ENCODE measurements at places on chromosomes 4 and X. TPM values are rescaled to one million over a fixed set of nuclear protein-coding genes. Genes with fewer than 3 reads are reported as not detected.

DNA sequence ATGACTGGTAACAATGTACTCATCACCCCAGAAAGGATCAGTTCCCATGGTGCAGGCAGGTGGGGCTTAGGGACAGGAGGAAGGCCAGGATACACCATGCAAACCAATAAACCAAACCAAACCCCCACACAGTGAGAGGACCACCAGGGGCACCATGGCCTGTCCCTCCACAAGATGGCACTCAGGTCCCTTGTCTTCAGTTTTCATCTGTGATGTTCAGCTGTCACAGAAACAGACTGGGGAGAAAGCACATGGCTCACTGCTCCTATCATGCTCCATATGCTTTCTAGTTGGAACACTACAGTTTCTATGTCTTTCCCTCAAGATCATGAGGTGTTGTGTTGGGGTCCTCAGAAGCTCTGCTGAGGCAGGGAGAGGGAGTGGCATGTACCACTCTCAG lies 10.1 kb downstream of the HS3ST1 start:
- H3K4me1 ChIP-seq, result no peaks in the 10 kb centered on the region
- H3K4me3 ChIP-seq, result no peak overlapping the region
- H3K36me3 ChIP-seq, result no peaks in the 10 kb centered on the region
- no peak overlapping the region for H3K27ac ChIP-seq

- H3K27me3 ChIP-seq, result no peaks in the 10 kb centered on the region
- H3K36me3 ChIP-seq, result no peaks in the 10 kb centered on the region
- H3K4me1 ChIP-seq, result no peaks in the 10 kb centered on the region
- no peak for DNase-seq
- H3K27ac ChIP-seq, result no peak overlapping the region
- H3K4me3 ChIP-seq, result no peak overlapping the region
Measured at GRCh38 chrX:130285710-130286109, 17.0 kb upstream of the ZNF280C start.

DNA sequence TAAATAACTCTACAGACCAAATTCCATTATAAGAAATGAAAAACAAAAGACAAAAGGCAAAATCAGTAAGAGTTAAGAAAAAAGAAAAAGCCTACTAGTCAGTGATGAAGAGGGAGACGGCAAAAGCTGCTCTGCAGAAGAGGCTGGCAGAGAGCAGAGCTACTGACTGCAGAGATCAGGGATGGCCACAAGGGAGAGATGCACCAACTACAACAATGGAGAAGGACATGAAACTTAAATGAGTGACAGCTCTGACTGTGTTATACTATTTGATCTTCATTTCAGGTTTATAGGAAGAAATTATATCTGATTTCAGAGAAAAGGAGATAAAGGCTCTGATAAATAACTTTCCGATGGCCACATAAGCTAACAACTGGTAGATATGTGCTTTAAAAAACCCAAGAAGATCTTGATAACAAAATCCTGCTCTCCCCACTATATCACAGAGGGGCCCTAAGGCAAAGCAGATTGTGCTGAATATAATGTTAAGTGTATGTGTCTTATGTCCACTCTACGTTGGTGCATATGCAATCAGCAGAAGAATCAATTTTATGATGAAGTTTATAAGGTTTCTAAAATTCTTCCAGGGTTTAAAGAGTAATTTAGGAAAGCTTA lies 58.4 kb upstream of the COX18 start:
- no peaks in the 10 kb centered on the region for H3K4me1 ChIP-seq
- no peaks in the 10 kb centered on the region for H3K27me3 ChIP-seq
- peaks cover 19% of the 10 kb centered on the region for H3K36me3 ChIP-seq
- no peak overlapping the region for H3K4me3 ChIP-seq

DNA sequence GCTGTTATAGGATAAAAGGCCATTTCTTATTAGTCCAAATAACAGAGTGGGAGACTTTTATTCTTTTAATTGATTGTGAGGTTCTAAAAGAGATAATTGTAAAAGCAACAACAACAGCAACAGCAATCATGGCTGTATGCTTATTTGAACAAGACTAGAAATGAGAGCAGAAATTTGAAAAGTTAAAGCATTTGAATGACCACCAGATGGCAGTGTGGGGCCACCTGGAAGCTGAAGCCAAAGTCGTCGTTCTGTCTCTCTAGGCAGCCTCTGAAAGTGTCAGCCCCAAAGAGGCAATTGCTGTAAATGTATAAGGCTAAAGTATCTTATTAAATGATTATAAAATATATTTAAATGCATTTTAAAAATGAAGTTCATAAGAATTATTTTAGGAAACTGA lies 42.2 kb downstream of the SH2D1A start:
- H3K36me3 ChIP-seq, result no peaks in the 10 kb centered on the region
- no peak overlapping the region for H3K27ac ChIP-seq
- H3K27me3 ChIP-seq, result no peaks in the 10 kb centered on the region
- DNase-seq, result peak; percentile 56

DNA sequence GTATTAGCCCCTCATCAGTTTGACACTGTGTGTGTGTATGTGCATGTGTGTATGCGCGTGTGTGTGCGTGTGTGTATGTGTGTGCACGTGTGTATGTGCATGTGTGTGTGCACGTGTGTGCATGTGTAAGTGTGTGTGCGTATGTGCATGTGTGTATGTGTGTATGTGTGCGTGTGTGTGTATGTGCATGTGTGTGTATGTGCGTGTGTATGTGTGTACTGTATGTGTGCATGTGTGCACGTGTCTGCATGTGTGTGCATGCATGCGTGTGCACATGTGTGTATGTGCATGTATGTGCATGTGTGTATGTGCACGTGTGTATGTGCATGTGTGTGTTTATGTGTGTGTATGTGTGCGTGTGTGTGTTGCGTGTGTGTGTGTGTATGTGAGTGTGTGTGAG lies 31.1 kb upstream of the MXRA5 start:
- H3K36me3 ChIP-seq, result no peaks in the 10 kb centered on the region
- DNase-seq, result no peak
- H3K4me1 ChIP-seq, result no peaks in the 10 kb centered on the region
- no peaks in the 10 kb centered on the region for H3K27me3 ChIP-seq

- no peak within 1 kb of the TSS for H3K27ac ChIP-seq
- DNase-seq, result peak; percentile 41
- H3K36me3 ChIP-seq, result no peaks in the 10 kb centered on the region
Measured at GRCh38 chr4:140568507-140569306, at the start of gene UCP1. Gene UCP1 (minus strand): TSS chr4:140568961. CDS start chr4:140568729, 232 bp downstream.

DNA sequence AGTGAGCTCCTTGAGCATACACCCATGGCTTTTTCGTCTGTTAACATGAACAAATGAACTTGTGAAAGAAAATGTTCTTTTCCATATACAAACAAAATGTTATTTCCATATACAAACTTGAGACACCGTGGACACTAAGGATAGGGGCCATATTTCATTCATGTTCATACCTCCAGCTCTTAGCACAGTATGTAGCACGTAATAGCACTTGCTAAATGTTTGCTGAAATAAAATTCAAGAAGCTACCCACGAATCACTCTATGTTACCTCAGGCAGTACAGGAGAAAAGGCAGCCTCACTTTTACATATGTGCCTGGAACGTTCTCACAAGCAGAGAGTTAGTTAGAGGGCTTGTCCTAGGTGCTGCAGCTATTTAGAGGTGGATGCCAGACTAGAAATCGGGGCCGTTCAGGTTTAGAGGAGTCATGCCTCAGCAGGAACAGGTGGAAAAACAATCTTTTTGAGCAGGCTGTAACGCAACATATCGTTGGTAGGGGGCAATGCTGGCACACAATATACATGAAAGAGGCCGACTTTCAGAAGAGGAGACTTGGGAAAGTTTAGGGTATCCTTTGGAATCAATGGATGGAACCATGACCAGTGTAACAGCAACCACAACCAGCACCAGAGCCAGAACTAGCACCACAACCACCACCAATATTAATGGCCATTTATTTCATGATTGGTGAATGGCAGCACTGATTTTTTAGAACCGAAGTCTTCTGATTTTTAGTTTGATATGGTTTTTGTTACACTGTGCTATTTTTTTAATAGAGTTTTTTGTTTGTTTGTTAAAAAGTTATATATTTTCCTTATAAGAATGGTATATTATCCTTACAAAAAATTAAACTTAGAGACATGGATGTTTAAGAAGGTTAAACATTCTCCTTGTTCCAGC lies 14.8 kb upstream of the PAQR3 start:
- DNase-seq, result no peak
- H3K4me3 ChIP-seq, result no peak overlapping the region
- H3K4me1 ChIP-seq, result no peaks in the 10 kb centered on the region

DNA sequence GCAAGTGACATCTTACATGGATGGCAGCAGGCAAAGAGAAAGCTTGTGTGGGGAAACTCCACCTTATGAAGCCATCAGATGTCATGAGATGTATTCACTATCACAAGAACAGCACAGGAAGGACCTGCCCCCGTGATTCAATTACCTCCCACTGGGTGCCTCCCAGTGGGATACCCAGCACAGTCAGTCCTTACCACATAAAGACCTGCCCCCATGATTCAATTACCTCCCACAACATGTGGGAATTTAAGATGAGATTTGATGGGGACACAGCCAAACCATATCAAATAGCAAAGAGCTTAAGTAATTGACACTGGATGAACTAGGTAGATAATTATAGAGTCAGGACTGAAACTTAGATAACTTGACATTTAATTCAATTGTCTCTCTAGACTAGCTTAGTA lies 85.6 kb downstream of the SLIT2 start:
- DNase-seq, result no peak
- no peaks in the 10 kb centered on the region for H3K4me1 ChIP-seq
- no peaks in the 10 kb centered on the region for H3K27me3 ChIP-seq
- no peaks in the 10 kb centered on the region for H3K36me3 ChIP-seq

DNA sequence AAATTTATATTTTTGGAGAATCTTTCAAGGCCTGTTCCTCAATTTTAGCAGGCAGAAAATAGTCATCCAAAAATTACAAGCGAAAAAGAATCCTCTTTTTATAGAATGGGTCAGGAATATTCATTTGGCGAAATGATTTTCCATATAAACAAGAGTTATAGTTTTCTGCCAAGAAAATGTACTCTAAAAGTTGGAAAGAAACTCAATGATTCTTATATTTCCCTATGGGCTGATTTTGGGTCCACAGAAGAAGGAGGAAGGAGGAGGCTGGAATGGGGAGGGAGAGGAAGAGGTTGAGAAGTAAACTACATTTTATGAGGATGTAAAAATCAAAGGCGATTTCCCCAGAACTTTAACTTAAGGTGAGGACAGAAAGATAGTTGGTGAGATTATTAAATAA lies 159.3 kb downstream of the DCAF12L1 start:
- H3K27ac ChIP-seq, result no peak overlapping the region
- H3K4me3 ChIP-seq, result no peak overlapping the region
- no peaks in the 10 kb centered on the region for H3K27me3 ChIP-seq
- no peaks in the 10 kb centered on the region for H3K4me1 ChIP-seq
- no peaks in the 10 kb centered on the region for H3K36me3 ChIP-seq
- no peak for DNase-seq

DNA sequence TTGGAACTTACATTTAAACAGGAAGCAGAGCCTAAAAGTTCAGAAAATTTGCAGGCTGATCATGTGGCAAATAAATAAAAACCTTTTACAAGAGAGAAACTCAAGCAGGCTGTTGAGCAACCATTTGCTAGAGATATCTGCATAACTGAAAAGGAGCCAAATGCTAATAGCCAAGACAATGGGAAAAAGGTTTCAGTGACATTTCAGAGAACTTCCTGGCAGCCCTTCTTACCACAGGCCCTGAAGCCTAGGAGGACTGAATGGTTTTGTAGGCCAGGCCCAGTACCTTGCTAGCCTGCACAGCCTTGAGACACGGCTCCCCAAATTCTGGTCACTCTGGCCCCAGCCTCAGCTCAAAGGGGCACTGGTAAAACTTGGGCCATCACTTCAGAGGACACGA lies 945.1 kb downstream of the ADGRL3 start:
- no peaks in the 10 kb centered on the region for H3K4me1 ChIP-seq
- no peaks in the 10 kb centered on the region for H3K27me3 ChIP-seq
- no peak overlapping the region for H3K27ac ChIP-seq
- no peaks in the 10 kb centered on the region for H3K36me3 ChIP-seq
- no peak for DNase-seq

DNA sequence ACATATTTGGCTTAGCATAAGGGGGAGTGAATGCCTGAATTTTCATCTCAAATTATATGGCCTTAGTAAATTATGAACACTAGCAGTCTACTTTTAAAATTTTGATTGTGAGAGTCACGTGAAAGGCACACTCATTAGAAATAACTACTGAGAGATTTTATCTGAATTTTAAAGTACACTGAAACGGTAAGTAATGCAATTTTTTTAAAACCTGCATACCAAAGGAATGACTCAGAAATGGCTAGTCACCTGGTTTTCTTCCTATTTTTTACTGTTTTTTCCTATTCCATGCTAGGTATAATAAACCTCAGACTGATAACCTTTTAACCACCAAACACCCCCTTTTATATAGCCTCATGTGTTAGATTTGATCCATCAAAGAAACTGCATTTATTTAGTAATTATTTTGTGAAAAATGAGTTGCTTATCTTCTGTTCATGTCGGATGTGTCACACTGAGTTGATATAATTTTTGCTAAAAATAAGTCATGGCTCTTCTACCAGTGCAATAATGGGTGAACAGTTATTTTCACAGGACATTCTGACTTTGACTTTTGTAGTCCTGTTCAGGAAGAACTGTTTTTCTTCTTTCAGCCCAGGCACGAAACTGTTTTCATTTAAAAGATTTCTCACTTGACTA lies 40.4 kb downstream of the CPEB2 start:
- DNase-seq, result no peak
- H3K36me3 ChIP-seq, result no peaks in the 10 kb centered on the region
- peak overlapping the region; percentile 21 for H3K27ac ChIP-seq
- peaks cover 12% of the 10 kb centered on the region for H3K4me1 ChIP-seq
- H3K27me3 ChIP-seq, result no peaks in the 10 kb centered on the region
- no peak overlapping the region for H3K4me3 ChIP-seq

DNA sequence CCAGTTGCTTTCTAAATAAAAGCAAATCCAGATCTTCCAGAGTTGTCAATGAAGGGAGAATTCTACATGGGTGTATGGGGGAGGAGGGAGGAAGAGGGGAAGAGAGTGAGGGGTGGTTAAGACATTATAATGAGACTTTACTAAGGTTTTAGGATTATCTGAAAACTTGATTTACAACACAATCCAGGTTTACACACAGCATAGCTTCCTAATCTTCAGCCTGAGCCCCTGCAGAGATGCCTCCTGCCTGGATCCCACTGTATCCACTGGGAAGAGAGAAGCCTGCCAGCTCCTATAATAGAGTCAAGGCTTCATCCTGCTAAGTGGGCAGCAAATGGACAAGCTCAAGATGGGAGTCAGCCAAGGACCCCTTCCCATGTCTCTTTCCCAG lies 85.6 kb upstream of the KIT start:
- no peak overlapping the region for H3K4me3 ChIP-seq
- no peaks in the 10 kb centered on the region for H3K27me3 ChIP-seq
- H3K4me1 ChIP-seq, result no peaks in the 10 kb centered on the region
- H3K27ac ChIP-seq, result no peak overlapping the region
- DNase-seq, result no peak

IGSF1 gene
- 1.3 TPM for total RNA-seq

STAP1 gene
- total RNA-seq, result not detected

TMPRSS11D gene
- total RNA-seq, result not detected

PNMA3 gene
- 0.33 TPM for total RNA-seq

MAGEA9B gene
- not detected for total RNA-seq

EXOC1 gene
- total RNA-seq, result 16.9 TPM

All from body of pancreas (tissue), 4 donors.